ENCODE measurements at places on chromosomes 5 and 9.

GRCh38 chr5:129971714-129972113 is 67.4 kb downstream of the CHSY3 start:
- DNase-seq, result no peak

DNA sequence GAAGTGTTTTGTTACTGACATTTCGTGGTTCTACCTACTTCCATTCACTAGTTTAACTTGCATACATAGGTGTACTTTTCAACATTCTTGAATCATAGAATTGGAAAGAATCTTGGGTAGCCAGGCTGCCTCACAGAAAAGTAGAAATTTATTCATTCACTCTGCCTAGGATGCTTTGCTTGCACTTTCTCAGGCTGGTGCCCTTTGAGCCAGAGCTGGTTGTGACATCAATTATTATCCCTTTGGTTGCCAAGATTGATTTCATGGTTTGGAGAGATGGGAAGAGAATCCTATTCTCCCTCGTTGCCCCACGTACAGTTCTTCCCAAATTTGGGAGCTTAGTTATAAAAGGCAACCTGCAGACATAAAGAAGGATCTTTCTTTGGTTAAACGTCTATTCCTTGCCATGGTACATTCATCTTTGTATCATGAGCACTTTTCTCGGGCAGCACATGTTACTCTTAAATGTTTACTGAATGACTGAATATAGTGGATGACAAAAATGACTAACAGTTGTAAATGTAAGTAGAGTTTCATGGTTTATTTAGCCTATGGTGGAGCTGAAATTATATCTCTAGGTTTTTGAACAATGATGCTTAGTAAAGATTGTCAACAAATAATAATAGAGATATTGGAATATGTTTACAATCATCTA is 195.5 kb downstream of the COMMD10 start:
- DNase-seq, result no peak

DNA sequence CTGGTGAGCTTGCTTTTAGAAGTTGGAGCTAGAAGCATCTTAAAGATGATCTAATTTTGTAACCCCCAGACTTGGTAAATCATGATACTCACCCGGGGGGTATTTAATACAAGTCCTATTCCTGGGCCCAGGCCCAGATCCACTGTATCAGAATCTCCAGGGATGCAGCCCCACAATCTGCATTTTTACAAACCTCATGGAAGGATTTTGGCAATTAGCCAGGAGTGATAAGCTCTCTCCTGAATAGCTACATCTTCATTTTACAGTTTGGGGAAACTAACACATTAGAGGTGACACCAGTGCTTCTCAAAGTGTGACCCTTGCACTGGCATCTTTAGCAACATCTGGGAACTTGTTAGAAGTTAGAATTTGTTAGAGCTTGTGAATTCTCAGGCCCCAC is 31.2 kb upstream of the OTP start:
- DNase-seq, result no peak

GRCh38 chr5:124524552-124525232 is 221.7 kb downstream of the ZNF608 start:
- DNase-seq, result no peak

DNA sequence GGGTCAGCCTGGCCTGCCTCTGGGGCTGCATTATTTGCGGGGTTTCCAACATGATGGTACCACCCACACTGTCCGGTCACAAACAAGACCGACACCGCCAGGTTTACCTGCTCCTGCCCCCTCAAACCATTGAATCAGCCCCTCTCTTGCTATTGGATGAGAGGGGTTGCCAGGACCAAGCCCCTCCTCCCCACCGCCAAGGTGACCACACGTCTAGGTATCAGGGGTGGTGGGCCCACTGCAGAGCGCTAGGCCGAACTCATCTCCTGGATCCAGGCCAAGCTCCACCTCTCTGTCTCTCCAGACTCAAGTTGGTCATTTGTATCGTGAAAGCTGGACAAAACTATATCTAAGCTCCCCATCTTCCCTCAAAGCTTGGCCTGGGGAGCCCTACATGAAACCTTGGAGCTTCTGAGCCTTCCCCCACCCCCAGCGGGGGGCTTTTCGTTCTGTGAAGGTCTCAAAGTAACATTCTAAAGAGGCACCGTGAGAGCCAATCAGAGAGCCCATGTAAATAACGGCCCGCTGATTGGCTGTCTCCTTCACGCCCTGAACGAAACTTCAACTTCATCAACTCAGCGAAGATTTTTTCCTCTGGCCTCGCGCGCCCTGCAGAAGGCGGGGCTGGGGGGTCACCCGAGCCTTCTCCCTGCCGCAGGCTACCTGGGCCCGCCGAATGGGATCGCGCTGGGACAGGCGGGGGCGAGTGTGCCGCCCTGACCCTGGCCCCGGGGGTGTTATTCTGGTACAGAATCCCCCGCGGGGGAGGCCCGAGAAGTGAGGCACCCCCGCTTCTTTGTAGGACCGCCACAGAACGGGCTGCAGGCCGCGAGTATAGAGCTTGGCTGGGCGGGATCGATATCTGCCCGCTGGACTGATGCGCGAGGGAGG is 49.6 kb upstream of the PSD2 start:
- peak; percentile 93 for DNase-seq

- DNase-seq, result no peak
Observed at GRCh38 chr9:35832814-35833213, 3.8 kb downstream of the TMEM8B start.

- no peak for DNase-seq
Observed at GRCh38 chr9:116250891-116251290, 97.3 kb downstream of the PAPPA start.

- DNase-seq, result peak; percentile 41
Observed at GRCh38 chr5:28374492-28374967, 1336.1 kb upstream of the CDH9 start.

- DNase-seq, result peak; percentile 12
Observed at GRCh38 chr5:32325062-32325461, 12.3 kb upstream of the MTMR12 start.

DNA sequence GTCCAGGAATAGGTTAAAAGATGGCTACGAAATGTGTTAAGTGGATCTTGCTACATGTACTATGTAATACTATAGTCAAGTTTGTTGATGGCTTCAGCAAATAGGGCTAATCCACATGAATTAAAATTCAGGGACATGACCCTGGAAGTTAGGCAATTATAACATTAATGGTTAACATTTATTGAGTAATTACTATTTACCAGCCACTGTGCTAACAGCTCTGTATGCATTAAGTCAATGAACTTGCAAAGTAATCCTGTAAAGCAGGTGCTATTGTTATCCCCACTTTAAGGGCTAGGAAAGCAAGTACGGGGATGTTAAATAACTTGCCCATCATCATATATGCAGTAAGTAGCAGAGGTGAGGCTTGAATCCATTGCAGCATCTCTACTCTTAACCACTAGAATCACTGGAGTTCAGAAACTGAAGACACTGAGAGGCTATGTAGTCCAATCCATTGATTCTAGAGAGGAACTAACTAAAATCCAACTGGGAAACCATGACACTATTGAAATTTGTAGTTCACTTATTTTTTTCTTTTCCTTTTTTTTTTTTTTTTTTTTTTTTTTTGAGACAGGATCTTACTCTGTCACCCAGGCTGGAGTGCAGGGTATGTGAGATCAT is 77.5 kb upstream of the SPINK5 start:
- no peak for DNase-seq

DNA sequence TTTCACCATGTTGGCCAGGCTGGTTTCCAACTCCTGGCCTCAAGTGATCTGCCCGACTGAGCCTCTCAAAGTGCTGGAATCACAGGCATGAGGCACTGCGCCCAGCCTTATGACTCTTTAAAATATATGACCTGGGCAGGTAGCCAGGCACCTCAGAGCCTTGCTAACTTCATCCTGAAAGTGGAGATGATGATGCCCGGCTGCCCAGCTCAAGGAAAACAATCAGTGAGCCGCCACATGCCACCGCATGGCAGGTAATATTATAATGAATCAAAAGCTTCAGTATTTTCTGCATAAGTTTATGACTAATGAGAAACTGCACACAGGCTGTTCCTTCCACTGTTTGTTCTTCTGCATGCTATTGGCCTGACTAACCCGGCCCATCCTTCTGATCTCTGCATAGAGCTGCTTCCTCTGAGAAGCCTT is 30.4 kb upstream of the DMRT1 start:
- peak; percentile 53 for DNase-seq

DNA sequence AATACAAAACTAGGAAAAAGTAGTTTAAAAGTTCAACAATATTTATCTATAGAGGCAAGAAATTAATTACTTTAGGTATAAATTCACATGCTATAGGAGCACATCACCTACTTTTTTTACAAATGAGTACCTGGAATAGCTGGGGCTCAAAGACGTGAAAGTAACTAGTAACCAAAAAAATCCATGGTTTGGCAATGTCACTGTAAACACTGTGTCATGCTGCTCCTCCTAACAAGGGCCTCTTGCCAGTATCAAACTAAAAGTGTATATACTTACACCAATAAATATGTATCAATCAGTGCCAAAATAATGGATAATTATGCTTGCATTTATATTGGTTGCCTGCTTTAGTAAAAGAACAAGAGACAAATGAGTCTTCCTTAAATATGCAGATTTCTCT is 78.9 kb downstream of the AP3B1 start:
- DNase-seq, result no peak

DNA sequence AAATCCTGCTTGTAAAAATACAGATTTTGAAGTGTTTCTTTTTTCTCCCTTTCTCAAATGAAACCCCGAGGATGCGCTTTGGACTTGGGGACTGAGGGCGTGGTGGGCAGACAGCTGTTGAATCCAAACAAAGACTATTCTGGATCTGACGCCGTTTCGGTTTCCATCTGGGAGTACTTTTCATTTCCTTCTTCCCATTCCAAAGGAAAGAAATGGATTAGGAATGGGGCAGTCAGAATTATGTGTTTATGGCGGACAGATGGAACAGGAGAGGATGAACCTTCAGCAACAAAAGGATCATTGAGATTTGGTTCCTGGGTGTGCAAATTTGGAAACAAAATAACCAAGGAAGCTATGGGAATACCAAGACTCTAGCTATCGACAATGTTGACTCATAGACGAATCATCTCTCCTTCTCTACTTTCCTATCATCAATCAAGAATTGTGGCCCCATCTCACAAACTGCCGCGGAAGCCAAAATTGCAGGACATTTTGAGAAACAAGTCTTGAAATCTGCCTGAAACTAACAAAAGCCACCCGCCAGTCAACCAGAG is 300.6 kb downstream of the PARP8 start:
- no peak for DNase-seq

DNA sequence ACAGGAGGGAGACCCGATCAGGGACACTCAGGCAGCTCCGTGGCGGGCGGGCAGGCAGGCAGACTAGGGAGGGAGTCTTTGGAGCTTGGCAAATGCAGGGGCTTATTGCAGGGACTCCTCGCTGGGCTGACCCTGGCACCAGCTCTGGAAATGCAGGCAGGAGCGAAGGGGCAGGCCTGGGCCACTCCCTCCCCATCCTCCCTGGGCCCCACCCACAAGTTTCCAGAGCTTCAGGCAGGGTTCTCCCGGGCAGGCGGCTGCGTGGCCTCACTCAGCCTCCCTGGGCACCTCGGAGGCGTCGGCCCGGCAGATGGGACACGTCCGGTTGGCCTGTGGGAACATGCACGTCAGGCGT is 8.5 kb downstream of the RNF44 start:
- no peak for DNase-seq

GRCh38 chr5:162657076-162657475 is 589.5 kb downstream of the GABRG2 start:
- no peak for DNase-seq

DNA sequence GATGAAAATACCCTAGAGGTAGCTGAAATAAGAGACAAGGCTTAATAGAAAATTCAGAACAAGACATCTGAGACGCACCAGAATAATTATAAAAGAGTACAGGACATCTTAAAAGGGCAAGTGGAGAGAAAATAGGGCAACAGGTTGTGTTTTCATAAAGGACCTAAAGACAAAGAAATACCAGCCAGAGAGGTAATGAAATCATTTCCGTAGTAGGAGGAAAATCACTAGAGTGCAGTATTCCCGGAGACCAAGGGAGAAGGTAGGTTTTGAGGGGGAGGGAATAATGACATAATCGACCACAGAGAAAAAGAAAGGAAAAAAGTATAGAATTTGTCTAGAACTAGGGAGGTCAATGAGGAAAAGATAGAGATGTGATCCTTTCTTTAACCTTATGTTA is 26.2 kb upstream of the CTNNAL1 start:
- DNase-seq, result no peak

DNA sequence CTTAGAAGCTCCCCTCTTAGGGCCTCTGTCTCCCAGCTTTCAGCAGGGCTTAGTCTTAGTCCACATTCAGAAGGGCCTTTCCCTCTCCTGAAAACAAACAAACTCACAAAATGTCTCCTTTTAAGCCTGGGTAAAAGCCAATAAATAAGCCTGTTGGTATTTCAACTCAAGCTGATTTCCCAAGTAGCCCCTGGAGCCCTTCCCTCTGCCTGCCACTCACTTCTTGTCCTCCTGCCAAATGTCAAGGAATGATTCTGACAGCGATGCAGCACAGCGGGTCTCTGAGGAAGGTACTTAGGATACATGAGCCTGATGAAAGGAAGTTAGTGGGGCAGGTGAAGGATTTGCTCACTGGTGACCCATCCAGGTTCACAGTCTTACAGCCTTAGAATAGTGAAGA is 210.5 kb downstream of the PJA2 start:
- no peak for DNase-seq

GRCh38 chr9:82036086-82036485 is 47.5 kb downstream of the SPATA31D1 start:
- DNase-seq, result no peak

- no peak for DNase-seq
Observed at GRCh38 chr9:91625331-91625730, 201.7 kb upstream of the NFIL3 start.

DNA sequence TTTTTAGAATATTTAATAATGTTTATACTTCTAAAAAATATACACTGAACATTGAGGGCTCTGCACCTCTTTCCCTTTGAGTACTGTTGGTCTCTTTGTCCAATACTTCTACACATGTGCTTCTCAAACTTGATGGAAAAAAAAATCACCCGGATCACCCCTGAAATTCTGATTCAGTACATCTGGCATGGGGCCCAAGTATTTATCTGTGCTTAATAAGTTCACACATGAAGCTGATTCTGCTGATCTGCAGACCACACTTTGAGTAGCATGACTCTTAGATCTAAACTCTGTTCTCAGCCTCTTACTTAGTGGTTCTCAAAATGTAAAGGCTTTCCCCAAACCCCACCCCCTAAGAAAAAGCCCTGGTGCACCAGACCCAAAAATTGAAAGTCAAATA is 12.0 kb downstream of the RUSC2 start:
- no peak for DNase-seq

DNA sequence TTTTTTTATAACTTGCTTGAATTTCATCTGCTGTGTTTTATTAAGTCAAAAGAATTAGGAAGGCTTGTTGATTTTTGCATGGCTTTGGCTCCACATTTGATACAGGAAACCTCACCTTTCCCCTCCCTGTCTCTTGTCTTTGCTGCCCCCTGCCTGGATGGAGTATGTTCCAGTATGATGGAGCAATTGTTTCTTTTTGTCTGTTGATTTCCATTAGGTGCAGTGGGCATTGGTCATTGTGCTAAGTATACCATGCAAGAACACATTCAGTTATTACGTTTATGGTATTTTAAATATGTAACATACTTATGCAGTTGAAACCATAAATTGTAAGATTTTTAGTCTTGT is 19.6 kb downstream of the TJP2 start:
- no peak for DNase-seq

GRCh38 chr5:154143211-154143641 is 47.3 kb upstream of the GALNT10 start:
- DNase-seq, result no peak

- DNase-seq, result peak; percentile 96
Observed at GRCh38 chr9:22147813-22148527, 138.9 kb upstream of the CDKN2B start.

Data from astrocyte of the spinal cord (primary cell).